ENCODE measurements at places on chromosomes 12 and 14.

DNA sequence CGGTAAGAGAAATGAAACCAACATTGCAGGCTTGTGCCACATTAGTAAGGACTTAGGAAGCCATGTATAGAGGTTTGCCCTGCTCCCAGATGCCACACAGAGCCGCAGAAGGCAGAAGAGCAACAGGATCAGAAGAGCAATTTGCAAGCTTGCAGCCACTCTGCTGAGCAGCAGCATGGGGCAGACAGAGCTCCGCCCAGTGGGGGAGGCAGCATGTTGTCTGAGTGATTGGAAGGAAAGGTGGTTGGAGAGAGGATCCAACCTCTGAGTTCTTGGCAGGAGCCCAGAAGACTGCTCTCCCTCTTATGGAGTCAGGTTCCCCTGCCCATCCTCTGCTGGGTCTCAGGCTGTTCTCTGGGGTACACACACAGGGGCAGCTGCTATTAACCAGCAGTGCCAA, 2.3 kb upstream of the KRT6A start:
- peak; percentile 9 for DNase-seq

- DNase-seq, result no peak
These were observed 23.5 kb downstream of the RPS6KA5 start for GRCh38 chr14:91036741-91037469.

DNA sequence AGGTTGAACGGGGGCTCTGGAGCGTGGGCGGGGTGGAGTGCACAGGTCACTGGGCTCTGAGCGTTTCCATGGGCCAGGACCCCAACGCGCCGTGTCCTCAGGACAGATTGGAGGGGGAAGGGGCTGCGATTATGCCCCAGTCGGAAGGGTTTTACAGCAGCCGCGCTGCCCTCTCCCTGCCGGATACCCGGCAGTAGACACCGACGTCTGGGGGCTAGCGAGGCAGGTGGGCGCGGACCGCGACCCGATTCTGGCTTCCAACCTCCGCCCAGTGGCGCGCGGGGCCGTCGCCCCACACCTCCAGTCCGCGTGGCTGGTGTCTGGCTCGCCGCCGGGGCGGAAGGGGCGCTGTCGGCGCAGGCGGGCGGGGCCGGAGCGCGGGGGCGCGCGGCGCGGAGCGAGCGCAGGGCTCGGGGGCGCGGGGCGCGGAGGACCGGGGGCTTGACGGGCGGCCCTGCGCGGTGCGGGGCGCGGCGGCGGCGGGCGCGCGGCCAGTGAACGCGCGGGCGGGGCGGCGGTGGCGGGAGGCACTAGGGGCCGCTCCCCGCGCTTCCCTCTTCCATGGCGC, 2.4 kb upstream of the KIF26A start:
- DNase-seq, result no peak

DNA sequence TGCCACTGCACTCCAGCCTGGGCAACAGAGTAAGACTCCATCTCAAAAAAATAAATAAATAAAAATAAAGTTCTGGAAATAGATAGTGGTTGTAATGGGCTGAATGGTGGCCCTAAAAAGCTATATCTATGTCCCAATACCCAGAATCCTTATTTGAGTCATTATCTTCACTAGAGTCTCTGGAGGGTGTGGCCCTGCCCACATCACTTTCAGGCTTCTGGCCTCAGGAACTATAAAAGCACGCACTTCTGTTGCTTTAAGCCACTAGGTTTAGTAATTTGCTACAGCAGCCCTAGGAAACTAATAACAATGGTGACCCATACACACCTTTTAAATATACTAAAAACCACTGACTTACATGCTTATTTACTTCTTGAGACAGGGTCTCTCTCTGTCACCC, 49.9 kb downstream of the MAP3K9 start:
- DNase-seq, result no peak

DNA sequence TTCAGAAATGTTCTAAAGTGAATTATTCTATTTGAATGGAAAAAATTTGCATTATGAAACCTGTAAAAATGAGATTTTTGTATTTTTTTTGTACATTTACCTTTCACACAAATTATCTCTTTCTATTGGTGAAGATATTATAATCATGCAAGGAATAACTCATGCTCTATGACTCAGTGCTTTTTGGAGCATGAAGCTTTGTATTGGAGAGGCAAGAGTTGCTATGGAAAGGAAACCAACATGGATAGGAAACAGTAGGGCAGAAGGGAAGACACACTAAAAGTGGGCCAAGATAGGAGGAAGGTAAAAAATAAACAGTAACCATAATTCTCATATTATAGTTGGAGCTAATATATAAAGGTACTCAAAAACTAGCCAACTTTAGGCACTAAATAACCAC, 79.0 kb downstream of the PLCZ1 start:
- no peak for DNase-seq

DNA sequence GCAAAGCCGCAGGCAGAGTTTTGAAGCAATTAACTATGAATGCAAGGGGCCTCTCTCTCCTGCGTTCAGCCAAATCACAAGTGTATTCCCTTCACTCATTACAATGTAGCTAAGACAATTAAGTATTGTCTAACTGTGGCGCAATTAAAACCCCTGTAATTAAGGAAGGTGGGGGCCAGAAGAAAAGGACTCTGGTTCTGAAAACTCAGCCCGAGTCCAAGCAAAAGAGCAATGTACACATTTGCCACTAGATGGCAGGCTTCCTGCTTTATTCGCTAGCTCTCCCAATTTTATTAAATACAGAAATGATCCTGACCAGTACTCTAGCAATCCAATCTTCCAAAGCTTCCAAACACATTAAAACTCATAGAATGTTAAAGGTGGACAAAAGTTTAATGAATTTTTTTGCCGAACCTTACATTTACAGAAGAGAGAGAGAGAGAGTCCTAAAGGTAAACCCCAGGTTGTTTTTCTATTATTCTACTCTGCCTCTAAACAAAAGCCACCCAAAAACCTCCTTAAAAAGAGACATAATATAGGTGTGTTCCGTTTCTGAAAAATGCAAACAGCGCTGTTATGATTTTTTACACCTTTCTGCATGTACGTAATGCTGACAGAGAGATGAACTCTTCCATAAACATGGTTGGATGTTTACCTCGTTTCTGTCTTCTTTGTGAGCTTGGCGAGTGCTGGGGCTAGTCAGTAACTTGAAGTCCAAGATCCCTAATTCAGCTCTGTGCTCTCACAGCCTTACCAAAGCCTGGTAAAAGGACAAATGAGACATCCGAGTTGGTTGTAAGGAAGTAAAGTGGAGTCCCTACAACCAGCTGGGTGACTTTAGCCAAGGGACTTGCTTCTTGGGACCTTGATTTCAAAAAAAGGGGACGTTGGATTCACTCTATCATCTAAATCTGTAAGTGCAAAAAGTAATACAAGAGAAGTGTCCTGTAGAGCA, 50.9 kb upstream of the VASH1 start:
- peak; percentile 21 for DNase-seq

DNA sequence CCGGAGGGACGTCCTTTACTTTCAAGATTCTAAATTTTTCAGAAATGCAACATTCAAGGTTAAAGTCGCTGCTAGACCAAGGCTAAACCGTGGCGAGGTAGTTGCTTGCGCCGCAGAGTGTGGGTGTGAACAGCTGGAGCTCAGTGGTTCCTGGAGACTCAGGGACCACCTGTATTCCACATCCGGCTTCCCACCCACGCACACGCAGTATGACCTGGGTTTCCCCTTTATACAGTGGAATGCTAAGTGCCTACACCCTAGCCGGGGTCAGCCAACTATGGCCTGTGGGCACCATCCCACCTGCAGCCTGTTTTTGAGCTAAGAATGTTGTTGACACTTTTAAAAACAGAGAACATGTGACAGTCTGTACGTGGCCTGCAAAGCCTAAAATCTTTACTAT, 42.9 kb upstream of the TESC start:
- no peak for DNase-seq

DNA sequence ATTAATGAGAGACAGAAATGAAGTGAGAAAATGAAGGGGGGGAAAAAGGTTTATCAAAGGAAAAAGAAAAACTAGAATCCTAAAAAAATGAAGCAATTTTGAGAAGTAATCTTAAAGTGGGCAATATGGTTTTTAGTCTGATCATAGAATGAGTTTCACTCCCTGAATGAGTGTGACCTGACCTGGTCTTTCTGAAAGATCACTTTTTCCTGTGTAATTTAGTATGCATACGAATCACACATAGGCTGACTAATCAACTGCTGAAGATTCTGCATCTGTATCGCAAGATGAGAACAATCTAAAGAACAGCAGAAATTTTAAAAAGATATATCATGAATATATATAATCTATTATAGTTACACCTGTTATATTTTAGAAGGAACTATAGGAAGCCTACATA, 11.3 kb downstream of the GNPTAB start:
- DNase-seq, result no peak

DNA sequence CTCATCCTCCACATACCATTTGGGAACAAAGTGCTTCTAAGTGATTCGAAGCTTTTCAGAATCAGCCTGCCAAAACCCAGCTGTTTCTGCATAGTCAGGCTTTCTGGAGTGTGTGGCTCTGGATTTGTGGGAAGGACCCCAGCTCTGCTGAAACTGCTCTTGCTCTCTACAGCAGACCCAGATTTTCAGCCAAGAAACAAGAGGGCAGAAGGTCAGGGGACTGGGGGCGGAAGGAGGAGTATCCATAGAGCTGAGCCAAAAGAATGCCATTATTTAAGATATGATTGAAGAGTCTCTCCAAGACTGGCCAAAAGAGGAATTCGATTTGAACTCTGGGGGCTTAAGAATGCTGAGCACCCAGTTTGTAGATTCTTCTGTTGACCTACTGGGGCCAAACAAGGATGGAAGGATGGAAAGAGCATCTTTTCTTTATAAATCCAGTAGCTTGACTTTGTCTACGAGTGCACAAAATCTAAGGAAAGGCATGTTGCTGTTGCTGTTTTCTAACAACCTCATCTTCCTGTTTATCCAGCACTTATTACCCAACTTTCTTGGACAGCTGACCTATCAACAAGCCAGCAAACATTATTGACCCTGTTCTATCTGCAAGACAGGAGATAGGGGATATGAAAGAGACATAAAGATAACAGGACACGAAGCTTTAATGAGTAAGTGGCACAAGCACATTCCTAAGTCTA, 29.2 kb downstream of the FBLN5 start:
- DNase-seq, result no peak

- DNase-seq, result no peak
These were observed 20.5 kb upstream of the CORO1C start for GRCh38 chr12:108751821-108752220.

GRCh38 chr14:100608586-100609330, 21.5 kb upstream of the BEGAIN start:
- no peak for DNase-seq

DNA sequence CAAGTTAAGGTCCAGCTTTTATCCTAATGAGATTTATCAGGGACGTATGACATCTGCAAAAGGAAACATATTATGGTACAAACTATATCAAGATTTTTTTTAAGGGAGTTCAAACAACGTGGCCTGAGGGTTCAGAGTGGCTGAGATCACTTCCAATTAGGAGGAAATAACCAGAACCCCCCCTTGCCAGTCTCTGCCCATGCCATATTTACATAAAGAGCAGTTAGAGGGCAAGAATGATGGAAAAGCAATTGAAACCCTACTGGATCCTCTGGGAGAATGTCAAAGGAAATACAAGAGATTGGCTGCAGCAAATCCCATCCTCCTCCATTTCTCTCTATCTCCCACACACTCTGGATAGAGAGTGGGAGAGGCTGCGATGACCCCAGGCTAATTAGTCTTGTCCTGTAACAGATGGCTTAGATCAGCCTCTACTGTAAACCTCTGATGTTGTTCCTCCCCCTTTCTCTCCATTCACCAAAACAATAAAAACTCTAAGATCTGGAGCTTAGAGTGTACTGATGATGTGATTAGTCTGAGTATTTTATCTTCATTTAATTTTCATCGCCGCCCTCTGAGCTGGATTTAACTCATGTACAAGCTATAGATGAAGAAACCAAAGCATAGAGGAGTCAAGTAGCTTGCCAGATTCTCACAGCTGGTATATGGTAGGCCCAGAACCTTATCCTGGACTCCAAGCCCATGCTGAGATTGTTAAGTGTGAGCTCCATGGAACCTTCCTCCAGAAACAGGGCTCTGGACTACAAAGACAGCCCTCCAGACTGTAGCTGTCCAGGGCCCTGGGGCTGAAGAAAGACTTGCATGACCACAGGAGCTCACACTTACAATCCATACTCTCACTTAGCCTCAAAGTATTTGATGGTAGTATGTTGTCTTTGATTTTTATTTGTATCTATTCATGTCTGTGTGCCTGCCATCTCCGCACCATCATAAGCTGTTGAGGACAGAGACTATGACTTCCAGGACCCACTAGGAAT, 54.1 kb upstream of the GNG2 start:
- no peak for DNase-seq

DNA sequence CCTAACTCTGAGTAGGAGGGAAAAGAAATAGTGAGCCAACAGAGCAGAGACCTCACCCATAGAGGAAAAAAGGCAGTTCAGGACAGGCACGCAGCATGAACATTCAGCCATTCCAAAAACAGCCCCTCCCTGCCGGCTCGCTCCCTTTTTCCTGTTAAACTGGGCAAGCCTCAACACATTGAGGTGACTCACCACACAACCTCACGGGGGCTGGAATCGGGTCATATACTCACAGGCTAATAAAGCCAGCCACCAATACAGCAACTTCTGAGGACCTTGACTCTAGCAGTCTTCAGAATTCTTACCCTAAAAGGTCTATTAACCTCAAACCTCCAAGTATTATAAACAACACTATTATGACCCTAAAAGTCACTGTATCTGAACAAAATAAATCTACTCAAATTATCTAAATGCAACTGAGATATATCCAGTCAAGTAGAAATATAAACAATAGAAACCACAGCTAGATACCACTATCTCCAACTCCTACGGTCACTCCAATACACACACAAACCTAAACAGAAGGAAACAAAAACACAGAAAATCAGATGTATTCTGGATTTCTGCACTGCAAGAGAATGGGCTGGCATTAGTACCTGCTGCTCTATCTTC, 6.3 kb downstream of the YBX3 start:
- no peak for DNase-seq

DNA sequence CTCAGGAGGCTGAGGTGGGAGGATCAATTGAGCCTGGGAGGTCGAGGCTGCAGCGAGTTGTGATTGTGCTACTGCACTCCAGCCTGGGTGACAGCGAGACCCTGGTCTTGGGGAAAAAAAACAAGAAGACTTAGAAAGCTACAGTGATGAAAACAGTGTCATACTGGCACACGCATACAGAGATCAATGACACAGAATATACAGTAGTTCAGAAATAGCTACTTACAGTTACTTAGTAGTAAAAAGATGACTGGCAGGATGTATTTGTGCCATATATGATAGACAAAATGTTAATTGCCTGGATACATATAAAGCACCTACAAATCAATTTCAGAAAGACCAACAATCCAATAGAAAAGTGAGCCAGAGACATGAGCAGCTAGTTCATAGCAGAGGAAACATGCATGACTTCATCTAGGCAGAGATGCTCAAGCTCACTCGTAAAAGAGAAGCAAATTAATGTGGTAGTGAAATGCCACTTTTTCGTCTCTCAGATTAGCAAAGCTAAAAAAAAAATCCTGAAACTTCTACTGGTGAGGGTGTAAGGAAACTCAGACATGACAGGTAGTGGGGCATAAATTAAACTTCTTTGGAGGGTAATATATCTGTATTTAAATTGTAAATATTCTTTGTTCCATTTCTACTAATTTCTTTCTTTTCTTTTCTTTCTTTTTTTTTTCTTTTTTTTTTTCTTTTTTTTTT, 2.5 kb upstream of the ALDH2 start:
- DNase-seq, result no peak
